ENCODE measurements at places on chromosomes 3 and 15.

DNA sequence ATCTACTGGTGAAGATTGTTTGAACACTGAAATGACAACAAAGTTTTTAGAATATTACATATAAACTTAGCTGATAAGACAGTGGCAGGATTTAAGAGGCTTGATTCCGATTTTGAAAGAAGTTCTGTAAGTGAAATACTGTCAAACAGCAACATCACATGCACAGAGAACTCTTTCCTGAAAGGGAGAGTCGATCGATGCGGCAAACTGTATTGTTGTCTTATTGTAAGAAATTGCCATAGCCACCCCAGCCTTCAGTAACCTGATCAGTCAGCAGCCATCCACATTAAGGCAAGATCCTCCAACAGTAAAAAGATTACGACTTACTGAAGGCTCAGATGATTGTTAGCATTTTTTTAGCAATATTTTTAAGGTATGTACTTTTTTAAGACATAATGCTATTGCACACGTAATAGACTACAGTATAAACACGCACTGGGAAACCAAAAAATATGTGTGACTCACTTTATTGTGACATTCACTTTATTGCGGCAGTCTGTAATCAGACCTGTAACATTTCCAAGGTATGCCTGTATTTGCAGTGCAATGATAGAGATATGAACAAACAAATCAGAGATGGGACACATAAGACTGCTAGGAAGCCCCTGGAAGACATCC lies 225.6 kb upstream of the UBE2E1 start:
- DNase-seq, result peak; percentile 84

DNA sequence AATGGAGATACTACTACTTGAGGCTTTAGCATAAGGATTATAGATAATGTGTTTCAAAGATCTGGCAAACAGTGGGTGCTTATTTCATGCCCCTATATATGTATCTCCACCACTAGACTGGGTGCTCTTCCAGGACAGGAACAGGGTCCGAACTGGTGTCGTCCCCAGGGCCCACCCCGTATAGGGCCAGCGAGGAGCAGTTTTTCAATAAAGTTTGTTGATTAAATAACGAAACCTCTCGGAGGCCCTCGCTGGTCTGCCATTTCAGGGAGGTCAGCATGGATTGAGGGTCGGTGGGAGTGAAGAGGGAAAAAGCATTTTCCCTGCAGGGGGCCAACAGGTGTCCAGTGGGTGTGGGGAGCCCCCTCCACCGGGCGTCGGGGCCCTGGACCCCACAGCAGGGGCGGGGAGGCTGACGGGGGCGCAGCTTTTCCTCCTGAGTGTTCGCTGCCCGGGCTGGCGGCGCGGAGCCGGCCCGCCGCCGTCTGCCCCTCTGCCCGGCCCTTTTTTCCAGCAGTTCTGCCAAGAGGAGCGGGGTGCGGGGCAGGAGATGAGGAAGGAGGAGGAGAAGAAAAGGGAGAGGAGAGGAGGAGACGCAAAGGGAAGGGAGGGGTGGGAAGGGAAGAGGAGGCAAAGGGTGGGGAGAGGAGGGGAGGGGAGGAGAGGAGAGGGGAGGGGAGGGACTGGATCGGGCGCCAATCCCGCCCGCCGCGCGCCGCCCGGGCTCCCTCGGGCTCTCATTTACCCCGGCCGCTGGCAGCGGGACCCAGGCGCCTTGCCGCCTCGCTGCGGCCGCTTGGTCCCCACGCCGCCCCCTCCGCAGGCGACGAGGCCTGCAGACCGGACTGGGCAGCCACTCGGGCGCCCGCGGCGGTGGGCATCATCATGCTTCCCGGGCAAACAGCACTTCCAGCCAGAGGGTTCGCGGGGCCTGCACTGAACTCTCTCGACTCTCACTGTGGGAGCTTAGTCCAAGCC lies 66.3 kb downstream of the ISG20 start:
- peak; percentile 23 for DNase-seq

- no peak for DNase-seq
These were observed 4.4 kb downstream of the PRSS50 start for GRCh38 chr3:46713050-46713897.

DNA sequence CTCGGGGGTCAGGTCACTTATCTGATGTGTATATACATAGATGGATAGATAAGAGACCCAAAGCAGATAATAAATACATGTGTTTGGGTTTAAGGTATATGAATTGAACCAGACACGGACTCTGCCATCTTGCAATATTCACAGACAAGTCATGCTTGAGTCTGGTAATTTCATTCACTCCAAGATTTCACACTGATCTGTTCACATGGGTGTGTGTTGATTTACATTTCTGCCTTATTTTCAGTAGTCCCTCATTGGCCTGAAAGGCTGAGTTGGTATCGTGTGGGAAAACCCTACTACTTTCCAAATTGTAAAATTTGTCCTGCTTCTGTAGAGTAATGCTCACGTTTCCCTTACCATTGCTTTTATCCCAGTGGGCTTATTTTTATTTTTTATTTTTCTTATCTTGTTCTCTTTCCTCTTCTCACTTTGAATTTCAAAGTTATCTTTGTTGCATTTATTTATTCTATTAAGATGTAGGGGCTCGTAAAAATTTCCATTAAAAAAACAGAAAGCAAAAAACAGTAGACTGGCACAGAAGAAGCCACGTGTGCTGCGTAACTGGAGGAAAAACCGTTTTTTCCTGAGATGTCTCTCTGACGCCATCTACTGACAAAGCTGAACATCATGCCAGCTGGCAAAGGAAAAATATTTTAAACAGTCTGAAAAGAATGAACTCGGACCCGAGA lies 10.8 kb upstream of the MFSD1 start:
- peak; percentile 70 for DNase-seq

GRCh38 chr15:25624504-25625177 lies 185.8 kb upstream of the UBE3A start:
- no peak for DNase-seq

DNA sequence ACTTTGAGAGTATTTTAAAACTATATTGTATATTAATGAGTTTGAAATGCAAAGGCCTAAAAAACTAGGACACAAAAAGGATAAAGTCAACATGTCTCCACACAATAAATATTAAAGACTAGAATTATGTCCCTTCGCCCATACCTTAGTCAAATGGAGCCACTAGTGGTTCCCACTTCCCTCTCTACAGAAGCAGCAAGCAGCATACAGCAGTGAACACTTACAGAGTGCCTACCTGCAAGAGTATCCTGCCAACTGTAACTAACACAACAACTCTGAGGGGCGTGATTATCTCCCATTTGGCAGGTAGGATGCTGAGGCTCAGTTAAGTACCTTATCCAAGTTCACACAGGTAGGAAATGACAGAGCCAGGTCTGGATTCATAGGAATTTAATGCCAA lies 17.2 kb downstream of the DYNC1LI1 start:
- no peak for DNase-seq

DNA sequence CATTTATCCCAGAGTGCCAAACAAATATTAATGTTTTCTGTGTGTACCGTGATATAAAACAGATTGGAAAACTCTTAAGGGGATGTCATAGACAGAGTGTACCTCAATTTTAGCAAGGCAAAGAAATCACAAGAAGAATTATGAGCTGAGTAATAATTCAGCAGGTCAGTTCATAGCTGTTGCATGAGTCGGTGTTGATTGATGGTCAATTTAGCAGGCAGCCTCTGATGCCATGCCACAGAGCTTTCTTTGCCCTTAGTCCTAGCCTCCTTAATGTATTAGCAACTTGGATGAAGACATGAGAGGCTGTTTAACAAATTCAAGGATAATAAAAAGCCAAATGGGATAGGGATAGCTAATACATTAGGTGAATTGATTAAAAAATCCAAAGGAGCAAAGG lies 6.8 kb downstream of the SLC35A5 start:
- peak; percentile 72 for DNase-seq

DNA sequence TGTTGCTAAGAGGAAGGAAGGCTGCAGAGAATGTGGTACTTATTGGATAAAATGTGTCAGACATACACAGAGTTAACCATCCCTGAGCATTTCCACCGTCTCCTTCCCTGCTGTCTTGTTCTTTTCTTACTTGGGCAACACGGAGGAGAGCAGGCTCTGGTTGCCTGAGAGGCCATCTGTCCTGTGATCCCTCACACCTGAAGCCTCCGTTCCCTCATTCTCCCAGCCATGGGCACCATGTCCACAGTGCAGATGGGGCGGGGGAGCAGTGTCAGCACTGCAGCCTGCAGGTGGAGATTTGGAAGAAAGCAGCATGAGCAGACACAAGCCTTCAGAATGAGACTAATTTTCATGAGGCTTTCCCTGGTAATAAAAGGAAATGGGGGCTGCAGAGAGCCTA lies 133.7 kb downstream of the CHCHD6 start:
- no peak for DNase-seq

- no peak for DNase-seq
These were observed 11.5 kb downstream of the ARHGEF3 start for GRCh38 chr3:56790016-56790821.

DNA sequence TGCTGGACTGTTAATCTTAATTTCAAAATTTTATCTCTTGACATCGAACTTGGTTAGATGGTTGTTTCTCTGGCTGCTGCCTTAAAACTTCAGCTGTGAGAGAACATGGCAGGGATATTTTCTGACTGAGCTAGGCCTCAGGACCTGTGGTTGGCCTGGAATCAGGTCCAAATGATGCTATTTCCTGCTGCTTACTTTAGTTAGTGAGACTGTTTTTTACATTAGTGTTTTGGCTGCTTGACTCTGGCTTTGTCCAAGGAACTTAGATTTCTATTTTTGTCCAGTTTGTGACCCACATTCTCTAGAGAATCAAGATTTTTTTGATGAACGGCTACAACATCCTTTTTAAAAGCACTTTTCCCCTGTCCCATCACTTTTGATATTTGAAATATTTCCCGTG lies 497.9 kb upstream of the SGO1 start:
- DNase-seq, result no peak

- DNase-seq, result peak; percentile 28
These were observed 4.1 kb downstream of the UBE2E1 start for GRCh38 chr3:23809840-23810342.

DNA sequence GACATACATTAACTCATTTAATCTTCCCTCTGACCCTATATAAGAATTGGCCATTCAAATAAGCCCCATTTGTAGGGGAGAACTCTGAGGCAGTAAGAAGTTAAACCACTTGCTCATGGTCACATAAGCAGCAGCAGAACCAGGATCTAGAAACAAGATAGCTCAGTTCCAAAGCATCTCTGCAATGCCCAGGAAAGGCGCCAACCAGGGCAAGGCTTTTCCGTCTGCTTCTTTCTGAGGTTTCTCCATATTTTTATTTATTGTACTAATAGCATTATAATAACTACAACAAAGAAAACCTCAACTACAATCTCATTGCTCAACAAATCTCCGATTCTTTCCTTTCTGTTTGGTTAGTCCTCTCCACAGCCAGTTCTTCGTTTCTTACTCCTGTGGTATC lies 4.3 kb upstream of the UBE2E2 start:
- DNase-seq, result no peak

GRCh38 chr3:31817411-31817966 lies 163.6 kb downstream of the OSBPL10 start:
- DNase-seq, result no peak

DNA sequence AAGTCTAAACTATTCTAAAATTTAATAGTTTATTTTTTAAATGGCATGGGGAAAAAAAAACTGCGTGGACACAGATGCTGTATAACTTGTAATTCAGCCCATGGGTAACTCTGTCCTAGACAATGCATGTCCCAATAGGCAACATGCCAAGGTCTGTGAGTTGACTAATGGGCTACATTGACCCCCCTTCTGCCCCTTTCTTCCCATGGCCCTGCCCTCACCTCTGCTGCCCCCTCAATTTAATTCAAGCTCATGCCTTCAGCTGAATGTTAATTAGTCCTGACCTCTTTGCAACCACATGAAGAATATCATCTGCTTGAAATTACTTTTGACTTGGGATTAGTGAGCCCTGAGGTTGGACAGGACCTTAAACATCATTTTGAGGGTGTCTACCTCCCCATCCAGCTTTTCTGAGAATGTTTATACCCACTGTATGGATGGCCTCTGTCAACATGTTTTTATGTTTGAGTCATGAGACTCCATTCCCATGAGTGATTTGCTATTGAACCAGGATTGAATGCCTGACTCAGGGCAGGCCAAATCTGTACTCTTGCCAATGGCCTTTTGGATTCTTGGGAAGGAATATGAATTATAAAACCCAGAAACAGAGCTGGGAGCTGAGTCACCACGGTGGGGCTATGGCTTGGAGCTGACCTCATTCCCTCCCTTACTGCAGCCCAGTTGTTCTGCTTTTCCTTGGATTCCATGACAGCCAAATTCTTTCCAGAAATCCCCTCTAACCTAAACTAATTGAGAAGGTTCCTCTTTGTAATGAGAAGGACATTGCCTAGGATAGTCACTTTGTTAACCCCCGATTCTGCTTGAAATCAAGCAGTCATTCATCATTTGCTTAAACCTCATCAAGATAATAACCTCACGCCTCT lies 33.5 kb upstream of the PDE8A start:
- peak; percentile 59 for DNase-seq

DNA sequence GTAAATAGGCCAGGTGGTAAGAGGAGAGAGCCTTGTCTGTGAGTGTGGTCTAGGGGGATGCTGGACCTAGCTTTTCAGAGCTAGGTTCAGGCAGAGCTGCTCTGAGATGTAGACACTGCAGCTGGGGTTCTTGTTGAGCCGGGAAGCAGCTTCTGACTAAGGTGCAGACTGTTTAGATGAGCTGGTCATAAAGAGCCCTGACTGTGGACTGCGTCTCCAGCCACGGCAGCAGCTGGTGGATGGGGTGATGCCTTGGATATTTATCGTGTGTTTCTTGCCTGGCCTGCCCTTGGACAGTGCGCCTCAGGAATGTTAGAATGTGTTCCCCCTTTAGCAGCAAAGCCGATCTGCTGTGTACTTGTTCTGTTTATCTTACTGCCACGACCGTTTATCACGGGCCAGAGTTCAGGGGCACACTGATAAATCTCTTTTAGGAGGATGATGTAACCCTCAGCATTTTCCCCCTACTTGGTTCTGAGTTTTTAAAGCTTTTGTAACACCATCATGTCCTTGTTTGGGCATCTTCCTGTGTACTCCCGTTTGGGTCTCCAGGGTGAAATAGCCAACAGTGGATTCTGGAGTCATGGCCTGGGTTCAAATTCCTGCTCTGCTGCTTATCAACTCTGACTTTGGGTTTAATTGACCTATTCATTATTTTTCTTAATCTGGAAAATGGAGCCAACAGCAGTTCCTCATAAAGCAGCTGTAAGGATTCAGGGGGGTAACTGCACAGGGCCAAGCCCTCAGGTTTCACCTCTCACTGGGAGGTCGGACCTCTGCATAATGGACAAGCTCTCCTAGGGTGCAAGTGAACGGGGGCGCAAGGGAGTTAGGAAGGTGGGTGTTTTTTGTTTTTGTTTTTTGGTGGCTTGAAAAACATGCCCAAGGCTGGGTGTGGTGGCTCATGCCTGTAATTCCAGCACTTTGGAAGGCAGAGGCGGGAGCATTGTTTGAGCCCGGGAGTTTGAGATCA lies 51.4 kb downstream of the FLNB start:
- no peak for DNase-seq
